ELF-1 (cell line): ENCODE measurements at places on chromosomes 11 and 22.

DNA sequence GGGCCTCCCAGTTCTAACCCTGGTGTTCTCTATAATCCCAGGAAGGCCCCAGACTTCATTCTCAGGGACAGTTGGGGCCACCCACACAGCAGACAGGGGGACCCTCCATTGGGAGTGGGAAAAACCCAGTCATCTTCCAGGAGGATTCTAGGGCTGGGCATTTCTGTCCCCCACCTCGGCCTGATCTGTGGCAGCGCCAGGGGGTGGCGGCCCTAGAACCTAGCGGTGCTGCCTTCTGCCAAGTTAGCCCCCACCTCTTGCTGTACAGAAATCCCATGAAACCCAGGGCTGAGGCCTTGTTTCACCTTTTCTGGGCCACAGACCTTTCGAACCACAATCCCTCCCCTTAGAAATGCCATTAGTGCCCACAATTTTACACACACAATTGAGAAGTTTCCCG is 9.6 kb downstream of the CHST1 start:
- no peak for DNase-seq

DNA sequence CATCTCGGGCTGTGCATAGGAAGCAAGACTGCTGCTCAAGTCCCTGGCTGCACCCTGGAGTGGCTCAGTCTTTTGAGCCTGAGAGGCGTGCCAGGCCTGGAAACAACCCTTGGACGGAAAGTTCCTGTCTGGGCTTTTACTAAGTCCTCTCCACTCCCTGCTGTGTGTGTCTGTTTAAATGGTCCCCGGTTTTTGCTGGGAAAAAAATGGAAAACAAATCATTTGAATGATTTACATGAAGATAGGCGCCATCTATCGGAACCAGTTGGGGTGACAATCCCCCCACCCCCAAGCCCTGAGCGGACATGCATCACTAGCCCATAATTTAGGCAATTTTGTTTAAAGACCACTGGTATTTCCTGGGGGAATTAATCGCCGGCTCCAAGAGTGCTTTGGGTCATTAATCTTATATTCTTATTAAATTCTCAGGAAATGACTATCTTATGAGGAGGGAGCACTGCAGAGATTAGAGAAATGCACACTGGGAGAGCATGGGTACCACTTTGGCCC is 2.7 kb upstream of the GAB2 start:
- peak; percentile 50 for DNase-seq

DNA sequence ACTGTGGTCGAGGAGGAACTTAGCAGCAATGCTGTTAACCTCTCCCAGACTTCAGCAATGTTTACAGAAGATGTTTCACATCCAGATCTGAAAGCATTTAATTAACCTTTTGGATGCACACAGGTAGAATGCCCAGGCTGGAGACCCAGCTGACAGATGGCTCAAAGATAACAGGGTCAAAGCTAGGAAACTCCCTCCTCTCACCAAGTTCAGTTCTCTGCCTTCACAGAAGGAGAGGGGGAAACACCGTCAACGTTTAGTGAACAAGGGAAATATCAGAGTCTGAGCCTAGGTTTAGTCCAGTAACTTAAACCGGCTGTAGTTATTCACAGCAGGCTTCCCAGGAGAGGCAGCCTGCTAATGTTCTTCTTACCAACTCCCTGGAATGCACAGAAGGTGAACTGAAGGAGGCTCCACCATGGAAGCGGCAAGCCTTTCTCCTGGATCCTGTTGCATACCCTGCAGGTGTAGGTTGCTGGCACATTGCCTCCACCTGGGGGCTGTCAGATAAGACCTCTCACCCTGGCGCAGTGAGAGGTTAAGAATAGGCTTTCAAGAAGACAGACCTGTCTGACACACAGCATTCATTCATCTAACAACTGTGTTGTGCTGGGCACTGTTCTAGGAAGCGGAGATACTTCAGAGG is 23.5 kb upstream of the ANKK1 start:
- DNase-seq, result peak; percentile 35

- DNase-seq, result no peak
Measured at GRCh38 chr11:94084164-94084563, 44.5 kb upstream of the PANX1 start.

- peak; percentile 42 for DNase-seq
Measured at GRCh38 chr22:18999008-18999407, 62.9 kb upstream of the PRODH start.

GRCh38 chr22:24541681-24542515 is 13.0 kb downstream of the GUCD1 start:
- DNase-seq, result no peak

GRCh38 chr11:16406226-16406625 is 49.9 kb upstream of the SOX6 start:
- DNase-seq, result no peak

GRCh38 chr11:113556036-113556435 is 80.8 kb upstream of the DRD2 start:
- no peak for DNase-seq

DNA sequence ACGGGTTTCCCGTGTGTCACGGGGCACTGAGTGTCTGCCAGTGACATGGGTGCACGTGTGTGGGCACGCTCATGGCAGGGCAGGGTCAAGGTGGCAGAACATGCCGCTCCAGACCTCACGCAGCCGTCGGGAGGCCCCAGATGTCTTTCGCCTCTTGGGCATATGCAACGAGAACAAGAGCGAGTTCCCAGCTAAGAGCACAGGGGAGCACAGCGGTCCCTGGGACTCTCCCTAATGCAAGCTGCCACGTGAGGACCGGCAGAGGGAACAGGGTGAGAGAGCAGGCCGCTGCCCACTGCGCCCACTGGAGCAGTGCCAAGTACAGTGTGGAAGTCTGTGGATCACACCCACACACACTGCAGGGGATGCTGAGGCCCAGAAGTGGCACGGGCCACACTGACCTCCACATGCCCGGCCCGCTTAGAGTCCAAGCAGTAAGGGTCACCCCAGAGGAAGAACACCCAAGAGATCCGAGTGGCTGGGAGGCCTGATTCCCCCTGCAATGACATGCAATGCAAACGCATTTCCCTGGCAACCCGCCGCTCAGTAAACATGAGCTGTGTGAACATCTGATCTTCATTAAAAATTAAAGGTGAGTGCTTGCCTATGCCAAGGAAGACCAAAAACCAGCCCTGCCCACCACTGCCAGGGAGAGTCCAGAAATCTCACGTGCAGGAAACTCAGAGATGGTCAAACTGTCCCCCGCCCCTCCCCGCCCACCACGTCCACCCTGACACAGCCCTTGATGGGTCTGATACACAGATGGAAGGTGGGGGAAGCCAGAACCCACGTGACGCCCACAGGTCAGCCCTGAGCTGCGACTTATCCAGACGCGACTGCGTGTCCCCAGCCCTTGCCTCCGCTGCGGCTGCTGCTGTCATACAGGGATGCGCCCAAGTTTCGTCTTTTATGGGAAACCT is 11.7 kb downstream of the CERK start:
- no peak for DNase-seq

DNA sequence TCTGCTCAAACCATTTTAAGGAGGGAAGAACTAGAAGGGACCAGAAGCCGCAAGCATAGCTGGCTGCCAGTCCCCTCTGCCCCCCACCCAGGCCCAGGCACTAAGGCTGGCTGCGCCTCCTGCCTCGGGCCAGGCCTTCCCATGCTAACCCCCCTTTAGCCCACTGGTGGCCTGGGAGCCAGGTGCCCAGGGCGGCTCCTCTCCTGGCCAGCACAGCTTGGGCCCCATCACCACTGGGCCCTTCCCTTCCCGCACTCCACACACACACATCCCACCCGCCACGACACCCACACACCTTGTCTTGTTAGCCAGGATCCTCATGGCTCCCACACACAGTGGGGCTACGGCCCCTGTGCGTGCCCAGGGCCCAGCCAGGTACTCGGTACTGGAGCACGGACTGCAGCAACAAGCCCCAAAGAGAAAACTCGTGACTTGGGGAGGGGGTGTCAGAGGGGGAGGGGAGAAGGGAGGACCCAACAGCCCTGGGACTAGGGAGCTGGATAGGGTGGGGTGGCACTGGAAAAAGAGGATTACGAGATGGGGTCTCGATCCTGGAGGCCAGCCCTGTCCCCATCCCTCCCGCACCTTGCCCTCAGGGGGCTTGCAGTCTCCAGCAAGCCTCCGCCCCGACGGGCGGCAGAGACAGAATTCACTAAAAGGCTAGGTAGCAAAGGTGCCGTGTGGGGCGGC is 16.0 kb downstream of the BCL9L start:
- no peak for DNase-seq

DNA sequence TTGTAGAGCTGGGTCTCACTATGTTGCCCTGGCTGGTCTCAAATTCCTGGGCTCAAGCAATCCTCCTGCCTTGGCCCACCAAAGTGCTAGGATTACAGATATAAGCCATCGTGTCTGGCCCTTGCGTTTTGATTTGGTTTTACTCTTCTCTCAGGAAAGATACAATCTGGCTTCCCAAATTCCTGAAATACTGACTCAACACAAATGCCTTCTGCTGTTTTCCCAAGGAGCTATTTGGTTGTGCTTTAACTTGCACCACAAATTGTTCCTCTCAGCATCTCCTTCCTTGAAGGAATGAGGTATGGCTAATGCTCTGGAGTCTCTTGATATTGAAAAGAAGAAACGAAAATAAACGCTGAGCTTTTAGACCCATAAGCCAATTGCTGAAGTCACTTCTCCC is 110.0 kb upstream of the PAX6 start:
- peak; percentile 53 for DNase-seq

DNA sequence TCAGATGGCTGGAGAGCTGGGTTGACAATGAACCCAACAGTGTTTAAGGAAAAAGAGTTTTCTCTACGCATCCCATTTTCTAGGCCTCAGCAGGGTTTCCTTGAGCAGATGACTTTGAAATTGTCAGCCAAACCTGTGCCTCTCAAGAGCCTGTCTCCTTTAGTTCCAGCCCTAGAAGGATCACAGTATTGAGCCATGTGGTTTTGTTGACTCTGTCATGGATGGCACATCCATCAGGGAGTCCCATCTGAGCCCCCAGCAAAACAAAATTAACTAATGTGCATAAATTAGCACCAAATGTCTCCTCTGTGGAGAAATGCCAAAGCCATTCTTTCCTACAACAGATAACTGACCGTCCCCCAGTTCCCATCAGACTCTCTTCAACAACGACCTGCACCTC is 103.8 kb upstream of the BLID start:
- no peak for DNase-seq

DNA sequence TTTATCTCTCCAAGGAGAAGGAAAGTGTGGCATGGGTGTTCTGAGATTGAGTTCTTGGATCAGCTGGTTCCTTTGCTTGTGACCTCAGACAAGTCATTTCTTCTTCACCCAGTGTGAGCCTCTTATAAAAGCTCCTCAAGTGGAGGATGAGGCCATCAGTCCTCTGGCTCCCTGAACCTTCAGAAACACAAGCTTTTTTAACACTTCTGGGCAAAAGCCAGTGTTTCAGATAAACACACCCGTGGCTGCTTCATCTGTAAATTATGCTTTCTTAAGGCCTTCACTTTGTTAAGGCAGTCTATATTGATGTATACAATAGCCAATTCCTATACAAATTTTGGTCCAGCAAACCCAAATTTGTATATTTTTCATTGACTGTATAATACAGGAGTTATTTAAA is 179.9 kb downstream of the DBX1 start:
- DNase-seq, result no peak

GRCh38 chr11:9016916-9017642 is 13.3 kb upstream of the NRIP3 start:
- no peak for DNase-seq

DNA sequence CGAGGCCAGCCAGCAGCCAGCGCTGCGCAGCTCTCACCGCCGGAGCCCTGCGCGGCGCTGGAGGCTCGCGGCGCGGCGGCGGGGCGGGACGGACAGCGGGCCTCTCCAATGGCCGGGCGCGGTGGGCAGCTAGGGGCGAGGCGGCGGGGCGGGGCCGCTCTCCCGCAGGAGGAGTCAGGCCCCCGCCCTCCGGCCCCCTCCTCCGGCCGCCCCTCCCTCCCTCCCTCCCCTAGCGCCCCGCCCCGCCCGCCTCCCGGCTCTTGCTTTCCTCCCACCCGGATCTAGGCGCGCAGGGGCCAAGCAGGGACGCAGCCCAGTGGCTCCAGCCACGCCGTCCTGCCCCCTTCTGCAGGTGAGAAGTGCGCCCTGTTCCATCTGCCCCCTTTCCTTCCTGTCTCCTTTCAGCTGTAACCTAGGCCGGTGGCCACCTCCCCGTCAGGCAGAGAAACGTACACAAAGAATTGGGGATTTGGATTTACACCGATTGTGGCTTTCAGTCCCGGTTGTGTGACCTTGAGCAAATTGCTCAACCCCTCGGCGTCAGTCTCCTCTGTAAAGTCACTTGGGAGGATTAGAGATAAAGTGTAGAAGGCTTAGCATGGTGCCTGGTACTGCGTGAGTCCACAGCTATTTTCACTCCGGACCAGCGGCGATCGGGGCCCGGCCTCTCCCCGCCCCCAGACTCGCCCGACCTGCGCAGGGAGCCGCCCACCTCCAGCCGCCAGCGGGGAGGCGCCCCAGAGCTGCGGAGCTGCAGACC is at the start of gene FZD4:
TSS of gene FZD4 (minus strand) at position 35 of the 760 bp plus-strand sequence. CDS start 310 bp downstream, outside the sequence.
- DNase-seq, result peak; percentile 92
